Motor neuron (in vitro differentiated cells): ENCODE measurements at places on chromosomes 11 and 22. TPM values are rescaled to one million over a fixed set of nuclear protein-coding genes. Genes with fewer than 3 reads are reported as not detected.
A peak's percentile ranks its signal among the peaks of the same experiment; 100 is the strongest.

DNA sequence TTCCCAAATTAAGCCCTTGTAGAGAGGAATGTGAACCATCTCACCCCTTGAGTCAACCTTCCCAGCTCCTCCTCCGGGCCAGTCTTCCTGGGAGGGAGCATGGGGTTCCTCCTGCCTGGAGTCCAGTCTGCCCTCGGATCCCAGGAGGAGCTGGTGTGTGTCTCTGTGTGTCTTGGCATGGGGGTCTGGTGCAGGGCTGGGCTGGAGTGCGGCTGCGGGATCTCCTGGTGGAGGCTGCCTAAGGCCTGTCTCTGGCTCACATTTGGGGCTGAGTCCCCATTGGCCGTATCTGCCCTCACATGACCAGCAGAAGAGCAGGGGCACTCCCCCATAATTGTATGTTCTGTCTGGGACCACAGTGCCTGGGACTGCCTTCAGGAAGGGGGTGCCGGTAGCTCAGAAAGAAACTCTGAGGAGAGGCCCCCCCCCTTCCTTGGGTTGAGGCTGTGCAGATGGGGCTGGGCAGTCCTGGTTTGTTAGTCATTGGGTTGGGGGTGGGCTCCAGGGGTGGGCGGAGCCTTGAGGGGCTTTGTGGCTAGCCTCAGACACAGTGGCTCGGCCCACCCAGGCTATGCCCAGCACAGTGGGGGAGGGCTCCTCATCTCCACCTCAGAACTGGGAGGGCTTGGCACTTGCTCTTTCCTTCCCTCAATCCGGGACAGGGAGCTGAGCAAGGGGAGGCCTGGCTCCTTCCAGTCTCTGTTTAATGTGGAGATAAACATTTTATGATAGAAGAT lies 2.9 kb downstream of the C1QTNF5 start:
- peak; percentile 7 for ATAC-seq

- ATAC-seq: no peak
These were observed 125.0 kb downstream of the UVRAG start for GRCh38 chr11:75939992-75940391.

GRCh38 chr11:75668451-75669297 lies at the start of gene MAP6:
MAP6 (minus strand) TSS chr11:75669038; CDS start chr11:75668369, 669 bp downstream.
- peak; percentile 66 for ATAC-seq

Gene CNIH2
- total RNA-seq: 32.1 and 36.4 TPM in 2 replicates

Gene WNT11
- total RNA-seq: 2.3 and 3.2 TPM in 2 replicates

Gene ZNHIT2
- total RNA-seq: 11.8 and 12.5 TPM in 2 replicates
